Sigmoid colon (tissue), 7 donors: ENCODE measurements at places on chromosomes 7 and 10. TPM values are rescaled to one million over a fixed set of nuclear protein-coding genes. Genes with fewer than 3 reads are reported as not detected.

The SLC26A3 gene
- total RNA-seq, result 8.9 TPM

DNA sequence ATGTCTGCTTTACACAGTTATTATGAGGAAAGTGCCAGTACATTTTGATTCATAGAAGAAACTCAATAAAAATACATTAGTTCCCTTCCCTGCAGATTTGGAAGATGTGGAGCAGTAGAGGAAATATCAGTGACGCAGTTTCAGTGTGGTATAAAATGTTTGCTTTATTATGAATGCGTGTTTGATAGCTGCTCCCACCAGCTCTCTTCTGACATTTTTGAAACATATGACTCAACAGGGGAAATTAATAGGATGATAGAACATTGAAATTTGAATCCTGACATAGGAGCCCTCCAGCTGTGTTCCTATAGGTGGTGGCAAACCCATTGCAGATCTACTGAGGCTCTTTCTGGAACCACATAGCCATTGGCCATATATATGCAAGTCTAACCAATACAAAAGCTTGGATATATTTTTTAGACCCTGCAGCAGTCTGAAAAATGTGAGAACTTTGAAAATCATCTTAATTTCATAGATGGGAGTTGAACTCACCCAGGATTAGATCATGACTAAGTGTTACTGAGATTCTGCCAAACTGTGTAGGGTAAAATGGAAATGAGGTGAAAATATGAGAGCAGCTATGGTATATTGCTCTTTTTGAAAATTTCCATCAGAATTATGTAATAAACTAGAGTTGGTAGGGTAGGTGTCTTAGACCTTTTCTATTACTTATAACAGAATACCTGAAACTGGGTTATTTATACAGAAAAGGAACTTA, 47.8 kb downstream of the BZW2 start:
- H3K36me3 ChIP-seq, result peaks cover 18% of the 10 kb centered on the region
- no peak overlapping the region for H3K27ac ChIP-seq
- DNase-seq, result no peak
- H3K4me3 ChIP-seq, result no peak overlapping the region
- H3K27me3 ChIP-seq, result no peaks in the 10 kb centered on the region

DNA sequence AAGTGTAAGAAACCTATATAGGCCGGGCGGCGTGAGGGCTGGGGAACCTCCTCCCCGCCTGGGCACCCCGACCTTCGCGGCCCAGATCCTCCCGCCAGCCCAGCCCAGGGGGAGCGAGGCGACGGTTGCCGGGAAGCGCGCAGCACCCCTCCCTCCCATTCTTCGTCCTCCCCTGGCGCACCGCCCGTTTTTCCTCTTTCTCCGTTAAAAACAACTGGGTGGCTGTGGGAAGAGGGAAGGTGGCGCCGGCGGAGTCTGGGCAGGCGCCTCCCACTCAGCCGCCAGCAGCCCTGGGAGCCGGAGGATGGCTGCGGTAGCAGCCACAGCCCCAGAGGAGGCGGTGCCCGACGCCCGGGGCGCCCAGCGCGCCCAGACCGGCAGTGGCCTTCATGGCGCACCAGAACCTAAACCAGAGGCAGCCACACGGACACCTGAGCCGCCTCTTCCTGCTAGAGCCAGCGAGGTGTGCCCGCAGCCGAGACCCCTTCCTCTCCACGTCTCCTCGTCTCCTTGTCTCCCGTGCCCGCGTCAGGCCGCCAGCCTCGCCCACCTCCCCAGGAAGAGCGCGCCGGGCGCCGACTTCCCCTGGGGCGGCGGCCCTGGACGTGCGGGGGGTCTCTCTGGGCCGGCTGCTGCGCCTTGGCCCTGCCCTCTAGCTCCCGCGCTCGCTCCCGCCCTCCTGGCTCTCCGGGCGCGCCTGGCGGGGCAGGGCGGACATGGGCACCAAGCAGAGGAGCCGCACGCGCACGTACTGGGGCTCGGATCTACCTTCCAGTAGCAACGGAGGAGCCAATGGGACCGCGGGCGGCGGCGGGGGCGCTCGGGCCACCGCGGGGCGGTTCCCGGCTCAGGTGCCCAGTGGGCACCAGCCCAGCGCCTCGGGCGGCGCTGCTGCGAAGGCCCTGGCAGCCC, 32.8 kb upstream of the SFTPD start:
- H3K4me3 ChIP-seq, result peak overlapping the region; percentile 80
- H3K27ac ChIP-seq, result peak overlapping the region; percentile 85
- H3K27me3 ChIP-seq, result peaks cover 11% of the 10 kb centered on the region
- peaks cover 6% of the 10 kb centered on the region for H3K4me1 ChIP-seq
- peak; percentile 73 for DNase-seq

The PLAU gene
- 2.5 TPM for total RNA-seq

The AKR1C2 gene
- 3.5 TPM for total RNA-seq

The SHOC2 gene
- total RNA-seq, result 73.5 TPM

DNA sequence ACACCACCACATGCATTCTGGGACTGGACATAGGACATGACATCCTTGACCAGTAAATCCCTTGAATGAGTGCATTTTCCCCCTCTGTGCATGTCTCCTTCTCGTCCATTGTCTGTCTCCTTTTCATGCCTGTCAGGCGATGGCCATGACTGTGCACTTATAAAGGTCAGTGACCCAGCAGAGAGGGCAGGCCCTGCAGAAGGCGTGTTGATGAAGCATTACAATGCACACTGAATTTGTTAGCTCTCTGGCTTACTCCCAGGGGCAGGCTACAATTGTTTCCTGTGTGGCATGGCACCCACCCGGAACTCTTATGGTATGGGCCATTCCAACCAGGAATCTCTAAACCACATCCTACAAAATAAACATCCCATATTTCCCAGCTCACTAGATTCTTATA, 71.1 kb downstream of the SAMD9 start:
- H3K27ac ChIP-seq, result no peak overlapping the region
- no peaks in the 10 kb centered on the region for H3K27me3 ChIP-seq
- no peaks in the 10 kb centered on the region for H3K36me3 ChIP-seq
- no peak for DNase-seq
- peaks cover 7% of the 10 kb centered on the region for H3K4me1 ChIP-seq

- H3K4me1 ChIP-seq, result peaks cover 3% of the 10 kb centered on the region
- H3K27ac ChIP-seq, result no peak overlapping the region
- H3K4me3 ChIP-seq, result no peak overlapping the region
- no peaks in the 10 kb centered on the region for H3K36me3 ChIP-seq
- DNase-seq, result no peak
Observed at GRCh38 chr10:6578251-6578771, 1.8 kb downstream of the PRKCQ start.

The AGR2 gene
- not detected for total RNA-seq

GRCh38 chr7:98204670-98205069, 6.6 kb upstream of the BHLHA15 start:
- H3K4me1 ChIP-seq, result no peaks in the 10 kb centered on the region
- no peaks in the 10 kb centered on the region for H3K36me3 ChIP-seq
- H3K27ac ChIP-seq, result no peak overlapping the region
- H3K4me3 ChIP-seq, result no peak overlapping the region

DNA sequence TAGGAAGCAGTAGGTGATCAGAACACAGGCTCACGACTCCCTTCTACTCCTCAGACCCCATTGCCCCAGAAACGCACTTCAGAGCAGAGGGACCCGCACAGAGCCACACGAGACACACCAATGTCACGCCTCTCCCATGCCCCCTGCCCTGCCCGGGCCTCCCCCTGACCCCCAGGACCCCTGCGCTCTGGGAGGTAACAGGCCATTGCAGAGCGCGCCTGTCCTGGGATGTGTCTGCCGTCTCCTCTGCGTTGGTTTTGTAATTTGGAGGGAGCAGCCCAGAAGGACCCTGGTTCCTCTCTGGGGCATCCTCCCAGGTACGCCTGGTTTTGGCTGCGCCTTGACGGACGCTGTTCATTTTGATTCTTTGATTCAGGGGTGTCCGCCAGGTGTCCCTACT, 85.4 kb downstream of the UNCX start:
- DNase-seq, result no peak
- H3K27ac ChIP-seq, result no peak overlapping the region
- H3K4me1 ChIP-seq, result no peaks in the 10 kb centered on the region
- H3K4me3 ChIP-seq, result no peak overlapping the region

DNA sequence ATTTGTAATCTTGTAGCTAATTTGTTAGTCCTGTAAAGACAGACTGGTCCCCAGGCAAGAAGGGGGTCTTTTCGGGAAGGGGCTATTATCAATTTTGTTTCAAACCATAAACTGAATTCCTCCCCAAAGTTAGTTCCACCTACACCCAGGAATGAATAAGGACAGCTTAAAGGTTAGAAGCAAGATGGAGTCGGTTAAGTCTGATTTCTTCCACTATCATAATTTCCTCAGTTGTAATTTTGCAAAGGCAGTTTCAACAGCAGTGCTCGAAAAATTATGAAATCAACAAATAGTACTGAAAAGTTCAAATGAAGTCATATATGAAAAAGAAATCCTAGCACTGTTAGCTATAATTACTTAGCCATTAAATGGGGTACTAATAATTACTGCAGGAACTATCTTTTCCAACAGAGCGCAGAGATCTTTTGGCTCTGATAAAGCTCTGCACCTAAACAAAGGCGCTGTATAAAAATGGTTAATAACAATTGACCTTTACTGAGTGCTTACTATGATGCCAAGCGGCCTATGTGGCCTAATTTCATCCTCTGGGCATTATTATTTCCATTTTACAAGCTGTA, 756 bp upstream of the SEC24C start:
- peaks cover 31% of the 10 kb centered on the region for H3K4me1 ChIP-seq
- peaks cover 6% of the 10 kb centered on the region for H3K36me3 ChIP-seq
- H3K4me3 ChIP-seq, result peak overlapping the region; percentile 98
- no peaks in the 10 kb centered on the region for H3K27me3 ChIP-seq

The UCMA gene
- total RNA-seq, result not detected

GRCh38 chr10:8389630-8390029, 335.1 kb downstream of the GATA3 start:
- H3K27me3 ChIP-seq, result no peaks in the 10 kb centered on the region
- no peak for DNase-seq
- H3K4me1 ChIP-seq, result no peaks in the 10 kb centered on the region
- H3K4me3 ChIP-seq, result no peak overlapping the region

DNA sequence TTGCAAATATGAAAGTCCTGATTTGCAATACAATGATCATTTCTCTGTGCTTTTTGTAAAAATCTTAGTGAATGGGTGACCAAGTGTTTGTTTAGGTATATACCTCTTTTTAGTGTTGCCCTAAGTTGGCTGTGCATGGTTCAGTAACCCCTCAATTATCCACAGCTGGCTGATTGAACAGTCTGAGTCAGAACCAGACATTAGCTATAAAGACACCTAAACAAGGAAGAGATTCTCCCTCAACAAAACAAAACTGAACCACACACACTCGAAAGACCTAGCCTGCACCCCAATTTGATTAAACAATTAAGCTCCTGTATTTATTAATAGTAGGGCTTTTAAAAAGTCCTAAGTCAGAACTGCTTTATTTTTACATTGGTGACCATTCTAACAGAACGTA, 2.8 kb downstream of the RSBN1L start:
- H3K36me3 ChIP-seq, result no peaks in the 10 kb centered on the region
- H3K4me3 ChIP-seq, result no peak overlapping the region
- peaks cover 55% of the 10 kb centered on the region for H3K4me1 ChIP-seq
- DNase-seq, result no peak
- H3K27me3 ChIP-seq, result no peaks in the 10 kb centered on the region

DNA sequence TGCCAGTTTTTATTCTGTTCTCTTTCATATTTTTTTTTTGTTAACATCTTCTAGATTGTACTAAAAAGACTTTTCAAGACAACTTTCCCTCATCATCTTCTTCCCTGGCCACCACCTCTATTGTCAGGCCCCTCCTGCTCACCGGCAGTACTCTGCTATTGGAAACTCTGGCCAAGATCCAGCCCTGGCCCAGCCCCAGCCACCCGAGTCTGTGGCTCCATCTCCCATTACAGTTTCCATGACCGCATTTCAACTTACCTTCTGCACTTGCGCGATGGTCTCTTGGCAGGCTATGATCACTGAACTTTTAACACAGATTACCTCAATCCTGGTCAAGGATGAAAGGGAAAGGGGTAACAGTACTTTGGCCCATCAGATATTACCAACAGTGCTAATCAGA, 137.7 kb upstream of the POM121L12 start:
- DNase-seq, result peak; percentile 83
- no peak overlapping the region for H3K4me3 ChIP-seq
- H3K27ac ChIP-seq, result peak overlapping the region; percentile 40
- H3K4me1 ChIP-seq, result no peaks in the 10 kb centered on the region
- H3K36me3 ChIP-seq, result no peaks in the 10 kb centered on the region

The TRIL gene
- total RNA-seq, result 7.5 TPM
